ENCODE measurements at places on chromosomes 11 and 22. TPM values are rescaled to one million over a fixed set of nuclear protein-coding genes. Genes with fewer than 3 reads are reported as not detected.
A peak's percentile ranks its signal among the peaks of the same experiment; 100 is the strongest.

- no peak for DNase-seq
Observed at GRCh38 chr22:43412808-43413795, 1.3 kb downstream of the MPPED1 start.

Gene PPP6R2
- 32.0 TPM for total RNA-seq

DNA sequence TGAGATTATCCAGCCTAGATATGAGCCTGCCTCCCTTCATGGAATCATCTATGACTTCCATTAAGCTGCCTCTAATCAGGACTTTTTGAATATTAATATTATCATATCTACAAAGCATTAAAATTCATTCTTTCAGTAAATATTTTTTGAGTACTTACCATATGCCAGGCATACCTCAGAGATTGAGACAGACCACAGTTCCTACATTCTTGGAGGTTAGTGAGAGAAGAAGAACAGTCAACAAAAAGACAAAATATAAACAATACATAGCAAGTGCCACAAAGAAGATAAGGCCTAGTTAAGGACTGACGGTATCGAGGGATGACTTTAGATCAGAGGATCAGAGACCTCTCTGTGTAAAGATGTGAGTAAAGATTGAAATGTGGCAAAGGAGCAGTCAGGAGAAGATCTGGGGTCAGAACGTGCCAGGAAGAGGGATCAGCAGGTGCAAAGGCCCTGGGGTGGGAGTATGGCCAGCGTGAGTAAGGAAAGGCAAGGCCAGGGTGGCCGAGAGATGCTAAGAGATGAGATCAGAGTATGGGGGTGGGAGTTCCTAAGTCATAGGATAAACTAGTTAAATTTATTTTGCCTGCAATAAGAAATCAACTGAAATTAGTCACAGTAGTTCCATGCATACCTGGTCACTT lies 15.4 kb downstream of the SLC35C1 start:
- DNase-seq = peak; percentile 46

GRCh38 chr11:68709062-68709461 lies 24.7 kb downstream of the GAL start:
- DNase-seq = no peak

GRCh38 chr11:26519469-26519868 lies 52.6 kb downstream of the MUC15 start:
- DNase-seq = no peak

- DNase-seq = no peak
Observed at GRCh38 chr11:57109331-57109730, 72.4 kb upstream of the LRRC55 start.

DNA sequence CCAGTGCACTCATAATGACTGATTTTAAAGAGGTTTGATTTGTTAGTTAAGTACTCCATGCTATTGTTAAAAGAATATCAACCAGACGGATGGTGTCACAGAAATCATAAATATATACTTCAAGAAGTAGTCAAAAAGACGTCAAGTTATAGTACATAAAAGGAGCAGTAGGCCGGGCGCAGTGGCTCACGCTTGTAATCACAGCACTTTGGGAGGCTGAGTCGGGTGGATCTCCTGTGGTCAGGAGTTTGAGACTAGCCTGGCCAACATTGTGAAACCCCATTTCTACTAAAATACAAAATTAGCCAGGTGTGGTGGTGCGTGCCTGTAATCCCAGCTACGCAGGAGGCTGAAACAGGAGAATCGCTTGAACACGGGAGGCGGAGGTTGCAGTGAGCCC lies 721.7 kb downstream of the JRKL start:
- no peak for DNase-seq

Data from lower leg skin (tissue), 4 donors.